ENCODE measurements at places on chromosomes 1 and 21.

- no peak for DNase-seq
These were observed 229.0 kb downstream of the FMN2 start for GRCh38 chr1:240320659-240321058.

DNA sequence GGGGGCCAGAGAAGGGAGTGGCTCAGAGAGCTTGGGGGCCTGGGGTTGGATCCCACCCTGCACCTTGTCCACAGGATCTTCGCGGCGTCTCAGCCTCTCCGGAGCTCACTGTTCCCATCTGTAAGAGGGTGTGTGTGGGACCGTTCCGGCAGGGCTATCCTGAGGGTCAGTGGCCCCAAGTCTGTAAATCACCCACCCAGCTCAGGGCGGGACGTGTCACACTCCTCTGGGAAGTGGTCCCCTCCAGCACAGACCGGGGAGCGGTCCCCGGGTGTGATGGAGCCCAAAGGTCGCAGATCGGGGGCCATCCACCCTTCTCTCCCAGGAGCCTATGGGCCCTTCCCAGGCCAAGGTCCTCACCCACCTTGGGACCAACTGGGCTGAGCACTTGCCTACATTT lies 40.0 kb downstream of the KCNAB2 start:
- DNase-seq = no peak

DNA sequence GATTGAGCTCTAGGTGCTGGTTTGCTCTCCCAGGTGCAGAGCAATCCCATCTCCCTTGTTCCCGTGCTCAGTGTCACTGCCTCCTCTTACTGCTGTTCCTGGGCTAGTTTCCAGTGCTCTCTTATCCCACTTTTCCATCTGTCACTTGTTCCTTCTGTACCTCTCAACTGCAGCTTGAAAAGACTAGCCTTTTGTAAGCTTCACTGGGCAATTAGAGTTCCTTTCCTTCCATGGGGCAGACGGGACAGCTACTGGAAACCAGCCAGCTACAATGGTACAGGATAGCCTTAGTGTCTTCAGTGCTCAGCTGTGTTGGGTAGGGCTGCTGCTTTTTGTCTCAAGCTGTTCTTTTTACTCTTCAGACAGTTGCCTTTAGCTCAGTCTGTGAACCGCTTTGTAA lies 31.6 kb downstream of the AGT start:
- no peak for DNase-seq

DNA sequence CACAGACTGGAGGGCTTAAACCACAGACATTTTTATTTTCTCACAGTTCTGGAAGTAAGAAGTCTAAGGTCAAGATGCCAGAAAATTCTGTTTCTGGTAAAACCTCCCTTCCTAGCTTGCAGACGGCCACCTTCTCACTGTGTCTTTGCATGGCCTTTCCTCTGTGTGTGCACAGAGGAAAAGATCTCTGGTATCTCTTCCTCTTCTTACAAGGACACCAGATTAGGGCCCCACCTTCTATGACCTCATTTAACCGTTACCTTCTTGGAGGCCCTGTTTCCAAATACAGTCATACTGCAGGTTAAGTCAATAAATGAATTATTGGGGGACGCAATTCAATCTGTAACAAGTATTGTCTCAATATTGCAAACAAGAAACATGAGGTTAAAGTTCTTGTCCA lies 63.0 kb upstream of the PRDX6 start:
- no peak for DNase-seq

DNA sequence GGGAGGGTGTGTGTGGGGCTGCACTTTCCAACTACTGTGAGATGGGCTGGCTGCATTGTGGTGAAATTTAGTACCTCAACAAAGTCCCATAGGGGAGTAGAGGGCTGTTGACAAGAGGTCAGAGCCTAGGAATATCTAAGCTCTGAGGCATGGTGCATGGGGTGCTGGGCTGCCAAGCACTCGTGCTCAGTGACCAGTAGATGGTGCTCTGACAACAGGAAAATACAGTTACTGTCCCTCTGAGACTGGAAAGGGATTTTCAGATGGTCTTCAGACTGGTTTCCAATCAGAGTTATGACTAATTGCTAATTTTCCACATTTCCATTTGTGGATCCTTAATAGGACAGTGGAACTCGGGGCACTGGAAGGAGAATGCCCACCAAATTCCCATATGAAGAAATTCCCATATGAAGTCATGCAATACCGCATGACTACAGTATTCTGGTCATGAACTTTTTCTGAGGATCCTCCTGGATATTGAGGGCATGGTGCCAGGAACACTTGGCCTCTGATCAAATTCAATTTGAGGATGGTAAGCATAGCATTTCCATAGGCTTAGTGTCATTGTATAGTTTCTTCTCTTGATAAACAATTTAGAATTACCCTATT lies 4.1 kb upstream of the CACNA1E start:
- peak; percentile 34 for DNase-seq

GRCh38 chr1:161313554-161314200 lies 504 bp upstream of the SDHC start:
- no peak for DNase-seq

DNA sequence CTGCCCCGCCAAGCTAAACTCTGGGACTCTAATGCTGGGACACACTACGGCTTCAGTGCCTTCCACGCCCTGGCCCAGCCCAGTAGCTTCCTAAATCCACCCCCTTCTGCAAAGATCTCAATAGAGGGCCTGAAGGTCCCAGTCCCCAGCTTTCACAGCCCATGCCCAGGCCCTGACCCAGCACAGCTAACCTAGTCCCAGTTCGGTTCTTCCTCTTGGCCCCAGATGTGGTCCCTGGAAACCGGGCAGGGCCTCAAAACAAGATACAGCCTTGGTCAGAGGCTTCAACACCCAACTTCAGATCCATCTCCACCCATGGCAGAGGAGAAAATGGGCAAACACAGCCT lies 646 bp upstream of the PDZK1IP1 start:
- no peak for DNase-seq

GRCh38 chr21:45138199-45139002 lies 64.0 kb downstream of the ADARB1 start:
- DNase-seq = peak; percentile 82

DNA sequence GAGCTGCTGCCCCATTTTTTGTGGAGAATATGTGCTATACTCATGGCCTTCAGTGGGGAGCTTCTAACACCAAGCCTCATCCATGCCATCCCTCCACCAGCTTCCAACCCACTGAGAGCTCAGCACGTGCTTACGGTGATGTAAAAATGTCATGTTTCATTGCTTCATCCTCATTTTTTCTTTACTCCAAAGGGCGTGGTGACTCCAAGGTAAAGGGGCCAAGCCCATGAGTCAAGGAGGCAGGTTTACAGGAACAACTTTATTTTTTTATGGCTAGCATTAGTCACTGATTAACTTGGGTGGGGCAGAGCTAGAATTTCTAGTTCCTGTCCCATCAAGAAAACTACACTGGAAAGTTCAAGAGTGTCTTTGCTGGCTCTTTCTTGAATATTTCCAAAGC lies at the start of gene C1orf226:
TSS of gene C1orf226 (plus strand) at position 346 of the 400 bp plus-strand sequence. CDS start 174 bp downstream, outside the sequence.
- no peak for DNase-seq

Data from activated naive CD4-positive, alpha-beta T cell treated with anti-CD3 and anti-CD28 coated beads for 36 hours (primary cell).